Stimulated activated CD8-positive, alpha-beta memory T cell treated with anti-CD3 and anti-CD28 coated beads, Interleukin-2, amount 100 ng/mL, for 1 hour (primary cell): ENCODE measurements at places on chromosomes 11 and 22.

DNA sequence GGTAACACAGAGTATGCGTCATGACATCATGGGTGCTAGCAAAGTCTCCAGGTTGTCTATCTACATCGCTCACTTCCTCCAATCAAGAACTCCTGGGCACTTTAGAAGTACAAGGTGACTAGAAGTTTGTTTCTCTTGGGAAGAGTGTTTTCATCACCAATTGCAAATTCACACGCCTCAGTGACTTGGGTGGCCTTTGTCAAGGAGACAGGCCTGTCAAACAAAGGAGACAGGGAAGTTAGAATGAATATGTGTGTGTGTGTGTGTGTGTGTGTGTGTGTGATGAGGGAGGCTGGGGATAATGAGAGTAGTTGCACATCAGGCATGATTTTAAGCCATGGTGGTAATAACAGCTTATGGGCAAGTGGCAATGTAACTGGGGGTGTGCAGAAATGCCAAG lies 953.2 kb downstream of the OPCML start:
- no peak for DNase-seq

GRCh38 chr11:36147491-36147890 lies 141.7 kb downstream of the COMMD9 start:
- DNase-seq: no peak

GRCh38 chr11:69083531-69084247 lies 35.0 kb downstream of the TPCN2 start:
- no peak for DNase-seq

DNA sequence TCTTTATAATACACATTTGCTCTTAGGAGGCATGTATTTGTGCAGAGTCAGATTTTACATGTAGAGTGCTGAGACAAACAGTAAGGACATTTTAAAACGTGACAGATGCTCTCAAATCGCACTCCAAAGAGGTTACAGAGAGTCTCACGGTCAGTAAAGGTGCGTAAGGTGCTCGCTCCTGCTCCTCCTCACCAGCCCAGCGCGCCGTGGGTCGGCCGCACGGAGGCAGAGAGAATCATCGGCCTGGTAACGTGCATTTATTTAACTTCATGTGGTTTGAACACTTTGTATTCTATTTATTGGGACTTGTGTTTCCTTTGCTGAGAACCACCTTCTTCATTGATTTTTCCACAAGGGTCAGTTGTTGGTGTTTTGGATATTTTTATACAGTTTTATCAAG lies 900.1 kb downstream of the BRD1 start:
- no peak for DNase-seq

GRCh38 chr22:37101311-37102066 lies 8.0 kb downstream of the TMPRSS6 start:
- no peak for DNase-seq

- no peak for DNase-seq
Observed at GRCh38 chr22:45562537-45563361, 60.1 kb downstream of the FBLN1 start.

- no peak for DNase-seq
Observed at GRCh38 chr11:9859554-9860305, 195.9 kb downstream of the SWAP70 start.

DNA sequence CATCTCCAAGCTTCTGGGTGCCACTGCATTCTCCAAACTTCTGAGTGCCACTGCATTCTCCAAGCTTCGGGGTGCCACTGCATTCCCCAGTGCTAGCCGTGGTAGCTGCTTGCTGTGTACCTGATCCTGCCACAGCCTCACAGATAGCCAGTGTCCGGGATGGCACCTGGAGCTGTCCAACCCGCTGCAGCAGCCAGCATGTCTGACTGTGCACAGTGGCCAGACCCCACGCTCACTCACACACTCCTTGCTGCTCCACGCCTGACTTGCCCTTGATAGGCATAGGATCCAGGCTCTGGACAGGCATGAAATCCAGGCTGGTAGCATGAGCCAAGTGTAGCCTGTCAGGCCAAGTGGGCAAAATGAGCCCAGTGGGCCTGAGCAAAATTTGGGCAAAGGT lies 465.0 kb downstream of the GUCY1A2 start:
- no peak for DNase-seq

DNA sequence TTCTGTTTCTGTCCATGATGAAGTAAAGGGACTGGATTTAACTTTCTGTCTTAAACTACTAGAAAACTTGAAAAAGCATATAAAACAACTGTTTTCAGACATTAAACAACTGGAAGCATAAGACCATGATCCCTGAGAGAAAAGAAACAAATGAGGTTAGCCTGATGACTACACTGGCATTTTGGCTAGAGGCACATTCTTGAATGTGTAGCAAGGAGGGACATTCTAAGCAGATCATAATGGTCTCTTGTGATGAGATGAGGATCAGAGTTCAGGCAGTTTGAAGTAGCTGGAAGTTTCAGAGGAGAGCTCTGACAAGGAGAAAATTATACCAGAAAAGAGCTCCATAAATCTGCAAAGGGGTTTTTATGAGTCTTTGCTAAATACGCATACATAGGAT lies 75.4 kb downstream of the AASDHPPT start:
- no peak for DNase-seq

- no peak for DNase-seq
Observed at GRCh38 chr22:27420817-27421361, 380.7 kb downstream of the MN1 start.

DNA sequence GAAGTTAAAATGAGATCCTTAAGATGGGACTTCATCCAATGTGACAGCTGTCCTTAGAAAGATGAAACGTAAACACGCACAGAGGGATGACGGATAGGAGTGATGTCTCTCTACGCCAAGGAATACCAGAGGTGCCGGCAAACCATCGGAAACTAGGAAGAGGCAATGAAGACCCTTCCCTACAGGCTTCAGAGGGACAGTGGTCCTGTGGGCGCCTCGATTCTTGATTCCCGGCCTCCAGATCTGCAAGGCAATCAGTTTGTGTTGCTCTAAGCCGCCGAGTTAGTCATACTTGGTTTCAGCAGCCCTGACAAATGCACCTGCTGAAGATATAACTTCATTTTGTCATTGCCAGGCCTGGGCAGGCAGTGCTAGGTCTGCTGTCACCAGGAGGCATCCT lies 1455.1 kb downstream of the TBC1D22A start:
- no peak for DNase-seq

DNA sequence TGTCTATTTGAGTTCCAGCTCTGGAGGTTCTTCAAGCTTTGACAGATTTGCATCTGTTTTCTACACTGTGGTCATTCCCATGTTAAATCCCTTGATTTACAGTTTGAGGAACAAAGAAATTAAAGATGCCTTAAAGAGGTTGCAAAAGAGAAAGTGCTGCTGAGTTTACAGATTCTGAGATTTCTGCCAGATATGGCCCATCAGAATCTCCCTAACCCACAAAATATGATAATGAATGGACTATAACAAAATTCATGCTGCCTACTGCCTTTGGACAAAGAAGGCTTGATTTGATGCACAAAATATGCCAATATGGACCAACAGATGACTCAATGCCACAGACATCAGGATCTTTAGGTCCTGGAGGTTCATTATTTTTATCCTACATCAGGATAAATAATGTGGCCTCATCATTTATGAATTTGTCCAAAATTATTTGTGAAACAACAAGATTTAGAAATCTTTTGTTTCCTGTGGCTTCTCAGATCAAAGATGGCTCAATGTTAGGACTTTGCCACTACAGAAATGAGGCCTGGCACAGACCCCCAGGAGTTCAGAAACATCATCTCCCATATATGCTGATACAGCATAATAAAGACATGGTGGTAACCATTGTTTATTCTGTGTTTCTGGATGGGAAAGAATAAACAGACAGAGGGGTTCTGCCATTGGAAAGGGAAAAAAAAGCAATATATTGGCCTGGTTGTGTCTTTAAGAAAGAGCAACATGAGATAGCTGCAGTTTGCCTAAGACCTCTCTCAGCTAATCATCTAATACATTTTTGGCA lies 6.7 kb downstream of the OR5AN1 start:
- DNase-seq: no peak

DNA sequence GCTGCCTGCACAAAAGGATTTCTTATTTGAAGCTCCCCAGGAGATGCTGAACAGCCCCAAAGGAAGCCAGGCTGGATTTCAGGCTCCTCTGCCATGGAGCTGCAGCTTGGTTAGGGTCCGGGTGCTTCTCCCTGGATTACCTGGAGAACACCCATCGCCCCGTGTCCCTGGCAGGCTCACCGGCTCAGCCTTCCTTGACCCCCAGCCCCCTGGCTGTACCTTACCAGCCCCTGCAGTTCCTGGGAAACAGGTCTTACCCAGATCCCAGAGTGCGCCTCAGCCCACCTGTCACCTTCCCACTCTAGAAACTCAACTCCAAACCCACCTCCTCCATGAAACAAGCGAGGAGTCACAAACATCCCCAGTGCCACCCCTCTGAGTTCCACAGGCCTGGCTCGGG lies 45.3 kb upstream of the CD5 start:
- no peak for DNase-seq

GRCh38 chr11:10746871-10747270 lies 4.2 kb upstream of the CTR9 start:
- DNase-seq: no peak

- no peak for DNase-seq
Observed at GRCh38 chr11:61481806-61482205, 26.7 kb upstream of the LRRC10B start.

GRCh38 chr22:48635816-48636215 lies 1191.9 kb downstream of the BRD1 start:
- DNase-seq: no peak

- no peak for DNase-seq
Observed at GRCh38 chr11:76885390-76886097, 24.8 kb downstream of the ACER3 start.

GRCh38 chr11:111001081-111001430 lies 244.5 kb upstream of the POU2AF2 start:
- no peak for DNase-seq

- DNase-seq: no peak
Observed at GRCh38 chr11:35153280-35153679, 14.3 kb downstream of the CD44 start.

- no peak for DNase-seq
Observed at GRCh38 chr11:8355416-8355742, 91.7 kb upstream of the LMO1 start.

- DNase-seq: no peak
Observed at GRCh38 chr22:36867695-36868094, 6.9 kb downstream of the NCF4 start.

- DNase-seq: no peak
Observed at GRCh38 chr11:133740963-133741362, 104.3 kb downstream of the SPATA19 start.

GRCh38 chr11:103110391-103110790 lies 1.2 kb downstream of the DYNC2H1 start:
- no peak for DNase-seq

DNA sequence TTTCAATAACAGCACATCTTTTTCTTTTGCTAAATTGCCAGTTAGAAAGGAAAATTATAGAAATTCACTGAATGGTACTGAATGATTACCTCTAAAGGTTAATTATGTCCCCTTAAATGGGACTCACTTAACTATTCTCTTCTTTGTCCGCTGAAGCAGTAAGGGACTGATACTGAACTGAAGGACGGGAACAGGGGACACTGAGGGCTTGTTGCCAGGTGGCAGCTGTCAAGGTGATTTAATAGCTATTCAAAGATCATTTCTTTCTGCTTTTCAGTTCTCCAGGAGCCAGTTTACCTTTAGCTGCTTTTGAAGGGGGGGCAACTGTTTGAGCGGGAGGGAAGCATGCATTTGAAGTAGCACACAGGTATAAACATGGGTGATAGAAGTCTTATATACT lies 325.4 kb upstream of the CCDC90B start:
- DNase-seq: no peak

DNA sequence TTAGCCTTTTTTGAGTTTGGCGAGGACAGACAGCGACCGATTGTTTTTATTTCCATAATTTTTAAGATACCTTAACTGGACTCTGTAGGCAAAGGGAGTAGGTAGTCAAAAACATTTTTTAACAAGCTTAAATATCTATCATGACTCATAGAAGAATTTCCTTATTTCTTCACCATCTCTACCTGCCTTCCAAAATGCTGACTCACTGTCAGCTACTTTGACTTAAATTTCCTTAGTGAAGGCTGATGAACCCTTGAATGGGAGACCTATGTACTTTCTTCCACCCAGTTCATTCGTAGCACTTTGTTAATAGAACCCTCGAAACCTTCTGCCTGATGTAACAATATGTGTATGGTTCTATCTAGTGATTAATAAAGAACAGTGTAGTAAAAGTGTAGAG lies 1.1 kb upstream of the MTMR2 start:
- DNase-seq: no peak

DNA sequence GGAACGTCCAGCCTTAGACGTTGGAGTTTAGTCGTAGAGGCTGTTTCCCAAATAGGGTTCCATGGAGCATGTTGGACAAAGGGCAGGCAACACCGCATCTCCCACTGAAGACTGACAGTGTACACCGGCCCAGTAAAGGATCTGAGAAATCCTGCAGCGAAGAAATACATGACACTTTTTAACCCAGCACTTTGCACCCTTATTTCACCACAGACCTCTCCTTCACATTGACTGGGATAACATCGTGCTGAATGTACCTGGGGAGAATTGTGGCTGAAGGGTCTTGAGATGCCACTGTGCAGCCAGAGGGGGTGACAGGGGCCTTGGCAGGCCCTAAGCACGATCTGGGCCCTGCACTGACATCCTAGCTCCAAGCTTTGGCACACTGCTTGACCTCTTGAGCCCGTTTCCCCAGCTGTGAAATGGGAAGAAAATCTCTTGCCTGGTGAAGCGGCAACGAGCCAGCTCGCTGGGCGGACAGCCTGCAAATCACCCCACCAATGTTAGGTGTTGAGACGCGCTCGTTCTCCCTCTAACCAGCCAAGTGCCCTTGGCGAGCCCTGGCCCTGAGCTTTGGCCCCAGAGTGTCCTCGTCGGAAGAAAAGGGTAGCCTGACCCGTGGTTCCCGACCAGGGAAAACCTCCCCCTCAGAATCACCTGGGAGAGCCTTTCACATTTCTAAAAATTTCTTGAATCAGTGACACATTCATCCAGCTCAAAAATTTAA lies 13.4 kb downstream of the CD5 start:
- DNase-seq: no peak

DNA sequence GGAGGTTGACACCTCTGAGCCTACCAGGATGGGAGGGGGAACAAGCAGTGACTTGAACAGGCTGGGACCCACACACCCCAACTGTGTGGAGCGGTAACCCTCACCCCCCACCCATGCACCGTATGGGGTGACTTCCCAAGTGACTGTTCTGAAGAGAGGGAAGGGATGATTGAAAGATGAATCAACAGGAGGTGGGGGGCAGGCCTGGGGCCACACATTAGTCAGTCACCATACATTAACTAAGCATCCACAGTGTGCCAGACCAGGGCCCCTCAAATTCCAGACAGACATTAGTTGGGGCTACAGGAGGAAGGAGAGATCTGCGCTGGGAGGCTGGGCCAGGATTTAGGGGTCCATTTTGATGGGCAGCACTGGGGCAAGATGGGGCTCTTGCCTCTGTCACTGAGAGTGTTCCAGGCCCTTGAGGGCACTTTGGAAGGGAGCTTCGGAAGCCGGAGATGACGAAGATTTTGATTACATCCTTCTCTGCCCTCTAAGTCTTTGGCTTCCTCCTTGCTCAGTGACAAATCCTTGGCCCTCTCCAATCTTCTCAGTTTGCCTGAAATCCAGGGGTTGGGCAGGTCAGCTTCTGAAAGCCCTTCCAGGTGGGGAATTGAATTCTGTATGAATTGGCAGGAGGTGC lies 966 bp downstream of the SMTN start:
- DNase-seq: no peak
